Activated naive CD4-positive, alpha-beta T cell treated with anti-CD3 and anti-CD28 coated beads, Interleukin-2, amount 50 U/mL, for 16 hours (primary cell): ENCODE measurements at places on chromosomes 12 and 14.

DNA sequence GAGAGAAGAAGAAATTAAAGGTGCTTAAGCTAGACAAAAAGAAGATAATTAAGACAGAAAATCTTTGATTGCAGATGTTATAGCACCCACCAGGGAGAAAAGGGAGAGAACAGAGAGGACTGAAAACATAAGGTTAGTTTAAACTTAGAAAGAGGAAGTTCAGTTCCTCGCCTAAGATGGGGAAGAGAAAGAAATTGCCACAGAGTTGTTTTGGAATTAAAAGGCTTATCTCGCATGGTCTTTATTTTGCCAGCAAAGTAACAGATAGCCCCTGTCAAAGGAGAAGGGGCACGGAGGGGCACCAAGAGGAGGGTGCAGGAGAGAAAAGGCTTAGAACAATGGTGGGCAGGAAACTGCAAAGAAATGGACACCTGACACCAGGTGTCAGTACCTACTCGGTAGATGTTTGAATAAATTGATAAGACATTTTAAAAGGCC, 17.8 kb upstream of the OXA1L start:
- no peak for DNase-seq

- DNase-seq = peak; percentile 35
Measured at GRCh38 chr12:26125400-26126339, 833 bp upstream of the BHLHE41 start.

GRCh38 chr14:68842298-68842697, 49.4 kb upstream of the ZFP36L1 start:
- DNase-seq = no peak

- DNase-seq = no peak
Measured at GRCh38 chr14:28163897-28164296, 602.7 kb upstream of the FOXG1 start.

GRCh38 chr14:58663494-58664111, 25.8 kb downstream of the DACT1 start:
- DNase-seq = no peak

DNA sequence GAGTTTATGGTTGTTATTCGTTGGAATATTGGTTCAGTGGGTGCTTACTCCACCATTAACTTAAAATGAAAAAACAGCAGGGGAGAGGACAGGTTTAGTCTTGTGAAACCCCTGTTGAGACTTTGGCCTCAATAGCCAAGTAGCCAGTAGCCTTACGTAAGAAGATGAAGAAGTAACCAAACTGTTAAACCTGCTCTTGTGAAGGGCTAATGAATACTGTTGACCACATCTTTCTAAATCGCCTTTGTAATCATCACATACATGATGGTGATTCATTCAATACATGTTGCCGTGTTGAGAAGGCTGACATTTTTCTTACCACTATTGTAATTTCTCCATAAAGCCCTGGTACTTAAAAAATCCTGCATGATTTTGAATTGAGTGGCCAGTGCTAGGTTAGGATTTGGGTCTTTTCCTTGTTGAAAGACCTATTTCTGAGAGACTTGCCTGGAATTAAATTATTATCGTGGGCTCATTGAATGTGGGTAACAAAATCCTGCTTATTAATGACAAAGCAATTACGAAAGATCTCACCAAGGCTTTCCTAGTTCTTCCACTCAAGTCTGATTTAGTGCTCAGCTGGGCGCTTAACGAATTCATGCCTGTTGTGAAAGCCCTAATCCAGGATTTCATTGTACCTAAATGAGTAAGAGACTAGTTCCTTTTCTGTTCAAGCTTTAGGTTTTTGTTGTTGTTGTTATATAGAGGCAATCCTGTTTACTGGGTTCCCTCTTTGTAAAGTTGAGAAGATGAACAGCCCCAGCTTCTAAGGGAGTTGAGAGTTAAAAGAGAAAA, 333.1 kb downstream of the FUT8 start:
- DNase-seq = no peak

GRCh38 chr14:24238527-24239037, 3.8 kb downstream of the TINF2 start:
- no peak for DNase-seq

- no peak for DNase-seq
Measured at GRCh38 chr14:54127526-54127925, 170.9 kb upstream of the BMP4 start.

DNA sequence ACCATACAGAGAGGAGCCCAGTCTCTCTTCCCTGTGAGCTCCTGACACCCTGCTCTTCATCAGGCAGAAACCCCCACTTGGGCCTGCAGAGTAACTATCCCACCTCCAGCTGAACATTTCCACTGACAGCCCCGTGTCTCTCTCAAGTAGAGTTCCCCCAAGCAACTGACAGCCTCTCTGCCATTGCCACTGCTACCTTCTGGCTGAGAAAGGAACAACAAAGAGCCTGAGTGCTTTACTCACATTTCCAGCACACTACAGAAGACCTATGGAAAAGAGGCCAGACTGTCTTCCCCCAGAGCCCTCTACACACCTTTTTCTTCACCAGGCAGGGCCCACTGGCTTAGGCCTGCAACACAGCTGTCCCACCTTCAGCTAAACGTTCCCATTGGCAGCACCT, 18.4 kb upstream of the ASCL1 start:
- no peak for DNase-seq

GRCh38 chr12:9113987-9114309, 1.8 kb downstream of the A2M start:
- DNase-seq = no peak

- DNase-seq = no peak
Measured at GRCh38 chr14:24233538-24233866, 773 bp downstream of the GMPR2 start.

DNA sequence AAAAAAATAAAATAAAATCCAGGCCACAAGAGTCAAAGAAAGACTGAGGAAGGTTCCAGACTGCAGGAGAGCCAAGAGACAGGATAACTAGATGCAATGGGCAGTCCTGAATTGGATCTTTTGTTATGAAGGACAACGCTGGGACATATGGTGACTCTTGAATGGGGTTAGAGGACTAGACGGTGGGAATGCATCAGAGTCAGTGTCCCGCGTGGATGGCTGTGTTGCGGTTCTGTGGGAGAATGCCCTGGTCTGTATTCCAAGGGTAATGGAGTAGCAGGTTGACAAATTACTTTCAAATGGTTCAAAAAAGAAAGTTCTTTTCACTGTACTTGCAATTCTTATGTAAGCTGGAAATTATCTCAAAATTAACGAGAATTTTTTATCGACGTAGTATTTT, 20.1 kb downstream of the SSH1 start:
- no peak for DNase-seq

DNA sequence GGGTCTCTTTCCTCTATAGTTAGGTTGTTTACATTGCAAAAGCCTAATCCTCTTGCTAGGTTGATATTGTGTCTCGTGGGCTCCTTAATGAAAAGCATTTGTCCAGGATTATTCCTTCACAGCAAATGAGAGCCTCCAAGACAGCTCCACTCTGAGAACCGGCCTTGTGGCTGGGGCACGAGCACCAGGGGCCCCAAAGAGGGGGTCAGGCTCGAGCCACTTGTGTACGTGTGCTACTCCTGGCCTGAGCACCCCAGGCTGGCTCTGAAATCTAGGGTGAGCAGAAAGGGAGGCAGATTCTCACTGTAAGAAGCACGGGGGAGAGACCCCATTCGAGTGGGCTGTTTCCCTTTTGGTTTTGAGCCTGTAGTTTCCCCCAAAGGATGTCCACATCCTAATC, 45.0 kb upstream of the FZD10 start:
- DNase-seq = no peak

DNA sequence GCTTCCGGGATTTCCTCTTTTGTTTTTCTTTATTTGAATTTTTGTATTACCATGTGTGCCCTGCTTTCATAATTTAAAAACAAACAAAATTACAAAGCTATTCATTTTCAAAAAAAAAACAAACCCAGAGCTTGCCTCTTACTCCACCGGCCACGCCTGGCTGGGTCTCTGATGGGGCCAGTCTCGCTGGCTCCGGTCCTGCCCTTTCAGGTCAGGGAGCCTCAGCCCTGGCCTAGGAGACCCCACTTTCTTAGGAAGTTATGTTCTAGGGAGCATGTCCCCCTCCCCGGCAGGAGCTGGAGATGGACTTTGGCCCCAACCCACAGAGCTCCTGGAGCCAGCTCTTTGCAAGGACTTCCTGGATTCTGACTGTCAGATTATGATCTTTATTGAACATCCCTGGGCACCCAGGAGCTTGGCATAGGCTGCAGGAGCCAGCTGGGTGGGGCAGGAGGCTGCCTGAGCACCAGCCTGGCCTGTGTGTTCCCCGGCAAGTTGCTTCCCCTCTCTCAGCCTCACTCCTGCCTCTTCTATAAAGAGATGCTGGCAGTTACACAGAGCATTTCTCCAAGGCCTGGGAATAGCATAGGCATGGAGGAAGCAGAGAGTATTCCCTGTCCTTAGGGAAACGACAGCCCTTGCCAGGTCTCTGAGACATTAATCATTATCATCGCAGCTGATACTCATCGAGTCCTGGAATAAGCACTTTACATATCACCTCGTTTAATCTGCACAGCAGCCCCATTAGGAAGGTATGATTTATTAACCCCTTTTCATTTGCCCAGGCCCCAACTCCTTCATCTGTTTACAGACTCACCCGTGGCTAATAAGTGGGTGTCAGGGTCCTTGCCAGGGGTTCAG, 3.5 kb downstream of the DEGS2 start:
- DNase-seq = no peak

GRCh38 chr12:92029902-92030586, 115.6 kb downstream of the BTG1 start:
- DNase-seq = no peak

DNA sequence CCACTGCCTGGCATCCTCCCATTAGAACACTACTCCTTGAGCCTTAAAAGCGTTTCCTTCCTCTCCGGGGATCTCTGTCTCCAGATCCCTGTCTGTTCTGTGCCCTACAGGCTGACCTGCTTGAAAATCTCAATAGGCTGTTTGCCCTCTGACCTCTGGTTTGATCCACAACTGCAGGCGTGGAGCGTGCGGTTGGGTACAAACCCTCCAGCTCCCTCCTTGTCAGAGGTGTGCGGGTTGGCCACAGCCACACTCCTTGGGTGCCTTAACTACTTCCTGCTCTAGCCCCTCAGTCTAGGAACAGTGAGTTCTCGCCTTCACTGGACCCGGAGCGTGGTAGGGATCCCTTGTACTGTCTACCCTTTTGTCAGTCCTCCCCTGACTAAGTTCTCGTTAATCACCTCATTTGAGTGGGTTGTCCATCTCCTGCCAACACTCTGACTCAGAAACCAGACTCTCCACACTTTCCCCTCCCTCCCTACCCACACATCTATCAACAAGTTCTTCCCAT, 33.1 kb downstream of the CMKLR1 start:
- DNase-seq = no peak

DNA sequence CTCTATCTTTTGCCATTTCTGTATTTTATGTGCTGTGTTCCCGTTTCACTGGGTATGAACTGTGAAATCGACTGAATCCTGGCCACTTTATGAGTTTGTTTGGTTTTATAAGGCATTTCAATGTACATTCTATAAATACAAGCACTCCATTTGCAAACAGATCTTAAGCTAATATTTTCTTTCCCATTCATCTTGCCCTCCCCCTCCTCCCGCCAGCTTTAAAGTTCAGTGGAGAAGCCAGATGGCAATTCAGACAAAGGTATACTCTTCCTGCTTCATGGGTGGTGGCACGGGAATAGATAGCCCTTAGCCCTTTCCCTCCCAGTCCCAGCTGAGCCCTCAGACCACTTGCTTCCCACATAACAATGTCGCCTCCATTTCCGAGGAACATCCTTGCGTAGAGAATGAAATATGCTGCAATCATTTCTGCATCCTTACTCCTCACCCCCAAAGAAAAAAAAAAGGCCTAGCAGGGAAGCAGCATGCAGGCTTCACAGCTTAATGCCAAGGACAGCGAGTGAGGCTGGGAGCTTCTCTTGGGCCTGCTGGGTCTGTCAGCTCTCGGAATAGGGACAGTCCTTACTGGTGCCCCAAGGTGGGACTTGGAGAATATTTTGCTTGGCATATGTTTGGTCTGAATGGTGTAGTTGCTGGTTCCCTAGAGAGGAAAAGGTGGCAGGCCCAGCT, 52.8 kb upstream of the SRSF5 start:
- DNase-seq = no peak

DNA sequence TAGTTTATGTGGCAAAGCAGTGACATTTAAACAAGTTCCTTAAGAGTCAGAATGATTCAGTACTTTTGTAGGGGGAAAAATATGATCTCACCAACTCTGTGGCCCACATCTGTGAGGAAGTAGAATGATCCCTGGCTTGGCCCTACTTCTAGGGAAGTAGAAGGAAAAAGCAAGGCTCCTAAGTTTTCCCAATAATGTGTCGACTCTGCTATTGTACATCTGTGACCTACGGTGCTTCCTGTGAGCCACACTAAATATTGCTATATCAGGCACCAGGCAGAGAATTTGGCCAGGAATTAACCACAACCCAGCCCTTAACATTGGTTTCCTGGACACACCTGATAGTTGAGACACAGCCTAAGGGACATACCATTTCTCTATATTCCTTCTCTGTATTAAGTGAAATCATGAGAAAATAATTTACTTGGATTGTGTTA, 9.3 kb upstream of the NID2 start:
- DNase-seq = no peak

DNA sequence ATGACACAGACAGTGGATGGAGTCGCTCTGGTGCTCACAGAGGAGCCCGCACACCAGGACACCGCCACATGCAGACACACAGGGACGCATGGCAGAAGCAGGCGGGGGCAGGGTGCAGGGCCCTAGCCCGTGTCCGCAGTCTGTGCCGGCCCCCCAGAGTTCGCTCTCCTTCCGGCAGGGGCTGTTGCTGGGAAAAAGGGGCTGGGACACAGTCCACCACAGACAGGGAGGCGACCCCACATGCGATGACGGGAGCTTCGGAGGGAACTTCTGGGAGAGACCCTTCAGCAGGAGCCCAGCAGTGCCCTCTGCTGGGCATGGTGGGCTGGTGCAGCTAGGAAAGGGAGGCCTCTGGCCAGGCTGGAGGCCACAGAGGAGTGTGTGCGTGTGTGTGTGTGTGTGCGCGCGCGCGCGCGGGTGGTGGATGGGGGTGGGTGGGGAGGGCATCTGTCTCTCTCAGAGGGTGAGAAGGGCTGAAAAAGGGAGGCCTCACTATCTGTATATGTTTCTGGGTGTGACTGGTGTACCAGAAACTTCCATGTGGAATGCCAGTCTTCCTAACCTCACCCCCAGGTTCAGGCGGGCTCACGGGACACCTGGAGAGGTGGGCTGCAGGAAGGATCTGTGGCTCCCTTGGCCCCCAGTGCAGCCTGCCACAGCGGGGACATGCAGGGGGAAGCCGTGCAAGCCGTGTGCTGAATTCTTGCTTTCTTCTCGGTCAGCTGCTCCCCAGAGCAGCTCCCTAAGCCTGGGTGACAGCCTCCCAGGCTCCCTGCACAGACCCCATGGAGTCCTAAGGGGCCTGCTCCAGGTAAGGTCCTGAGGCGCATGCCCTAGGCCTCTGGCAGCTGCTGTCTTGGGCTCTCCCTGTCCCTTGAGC, 60.7 kb downstream of the PLEKHG3 start:
- peak; percentile 60 for DNase-seq

DNA sequence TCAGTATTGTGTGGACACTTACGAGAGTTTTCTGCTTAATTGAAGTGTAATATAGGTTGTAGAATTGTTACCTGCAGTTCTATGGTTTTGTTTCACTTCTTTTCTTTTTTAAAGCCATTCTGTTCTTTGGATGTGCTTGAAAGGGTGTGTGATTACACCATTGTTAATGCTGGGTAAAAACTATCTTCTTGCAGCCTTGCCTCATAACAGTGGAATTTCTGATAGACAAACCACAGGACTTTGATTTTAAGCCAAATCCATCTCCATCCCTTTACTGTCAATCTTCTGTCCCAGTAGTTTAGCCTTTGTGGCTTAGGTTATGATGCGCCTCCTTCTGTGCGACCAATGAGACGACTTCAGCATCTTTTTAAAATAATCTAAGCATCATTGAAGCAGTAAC, 182.3 kb downstream of the PELI2 start:
- DNase-seq = no peak
